Bronchial epithelial cell (primary cell): ENCODE measurements at places on chromosomes 7 and 10.

DNA sequence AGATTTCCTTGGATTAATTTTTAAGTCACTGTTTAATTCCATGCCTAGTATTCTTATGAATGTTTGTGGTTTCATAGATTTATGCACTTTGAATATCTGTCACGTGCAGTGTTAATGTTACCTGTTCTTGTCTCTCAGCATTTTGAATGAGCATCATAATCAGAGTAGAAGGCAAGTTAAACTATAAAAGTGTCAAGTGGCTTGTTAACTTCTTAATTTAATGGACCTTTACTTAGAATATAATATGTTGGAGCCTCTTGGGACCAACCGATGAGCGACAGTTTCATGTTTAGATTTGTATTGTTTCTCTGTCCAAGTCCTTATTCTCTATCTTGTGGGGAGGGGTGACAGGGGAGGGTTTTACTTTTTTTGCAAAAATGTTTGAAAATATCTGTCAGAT, 50.6 kb upstream of the MTURN start:
- no peak for DNase-seq

- DNase-seq, result no peak
Measured at GRCh38 chr7:22958742-22959141, 55.2 kb downstream of the HYCC1 start.

DNA sequence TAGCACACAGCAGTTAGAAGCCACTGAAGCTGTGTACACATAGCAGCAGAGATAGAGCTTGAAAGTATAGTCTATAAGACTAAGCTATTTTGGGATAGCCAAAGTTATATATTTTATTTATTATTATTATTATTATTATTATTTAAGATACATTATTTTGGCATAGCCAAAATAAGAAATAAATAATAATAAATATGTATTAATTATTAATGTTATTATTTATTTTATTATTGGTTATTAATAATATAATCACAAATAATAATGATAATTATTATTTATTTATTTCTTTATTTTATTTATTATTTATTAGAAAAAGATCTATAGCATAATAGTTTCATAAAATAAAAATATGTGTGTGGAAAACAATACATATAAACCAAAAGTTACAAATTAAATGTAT, 107.2 kb upstream of the FOXK1 start:
- no peak for DNase-seq

DNA sequence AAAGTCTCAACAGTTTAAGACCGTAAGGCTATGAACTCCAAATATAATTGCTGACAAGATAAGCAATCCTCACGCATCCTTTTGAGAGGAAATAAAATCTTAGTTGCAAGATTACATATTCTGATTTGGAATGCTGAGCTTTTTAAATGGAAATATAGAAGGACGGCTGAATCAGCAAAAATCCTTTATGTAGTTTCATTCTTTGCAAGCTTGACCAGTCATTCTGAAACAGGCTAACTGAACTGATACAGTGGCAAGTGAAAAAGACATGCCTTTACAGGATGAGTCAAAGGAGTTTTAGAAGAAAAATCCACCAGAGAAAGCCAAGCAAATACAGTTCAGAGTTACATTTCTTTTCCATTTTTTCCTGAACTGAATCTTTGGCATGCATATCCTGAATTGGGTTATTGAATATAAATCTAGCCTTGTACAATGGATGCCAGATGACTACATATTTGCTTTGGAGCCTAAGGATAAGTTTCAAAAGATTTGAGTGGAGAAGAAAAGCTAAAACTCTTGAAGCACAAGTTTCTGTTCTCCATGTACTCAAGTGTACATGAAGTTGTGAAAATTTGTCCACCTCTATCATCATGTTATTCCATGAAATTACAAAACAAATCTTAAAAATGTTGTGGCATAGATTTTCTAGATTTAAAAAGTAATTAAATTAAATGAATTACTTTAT, 4.4 kb downstream of the VIM start:
- DNase-seq, result no peak

DNA sequence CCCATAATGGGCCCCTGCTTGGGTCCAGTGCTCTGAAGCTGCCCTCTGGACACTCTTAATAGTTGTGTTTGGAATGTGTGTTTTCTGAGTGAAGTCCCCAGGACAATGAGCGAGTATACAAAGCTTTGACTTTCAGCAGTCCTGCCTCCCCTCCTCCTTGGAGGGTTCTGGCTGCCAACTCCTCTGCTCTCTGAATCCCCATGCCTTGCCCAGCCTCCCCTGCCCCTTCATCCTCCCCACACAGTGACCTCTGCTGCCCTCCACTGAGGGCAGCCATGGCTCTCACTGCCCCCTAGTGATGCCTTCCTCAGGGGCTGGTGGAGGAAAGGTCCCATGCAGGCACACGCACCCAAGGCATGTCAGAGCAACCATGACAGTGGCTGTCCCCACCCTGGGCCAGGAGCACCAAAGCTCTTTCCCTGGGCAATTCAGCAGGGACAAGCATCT, 40.9 kb downstream of the FRMPD2 start:
- DNase-seq, result no peak

DNA sequence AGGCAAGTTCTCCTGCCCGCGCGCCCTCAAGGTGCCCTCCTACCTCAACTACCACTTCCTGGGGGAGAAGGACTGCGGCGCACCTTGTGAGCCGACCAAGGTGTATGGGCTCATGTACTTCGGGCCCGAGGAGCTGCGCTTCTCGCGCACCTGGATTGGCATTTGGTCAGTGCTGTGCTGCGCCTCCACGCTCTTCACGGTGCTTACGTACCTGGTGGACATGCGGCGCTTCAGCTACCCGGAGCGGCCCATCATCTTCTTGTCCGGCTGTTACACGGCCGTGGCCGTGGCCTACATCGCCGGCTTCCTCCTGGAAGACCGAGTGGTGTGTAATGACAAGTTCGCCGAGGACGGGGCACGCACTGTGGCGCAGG, 1.4 kb downstream of the FZD1 start:
- no peak for DNase-seq

- DNase-seq, result no peak
Measured at GRCh38 chr7:159035571-159036073, 109.0 kb downstream of the VIPR2 start.

GRCh38 chr10:44396671-44397191, 11.8 kb upstream of the CXCL12 start:
- no peak for DNase-seq

GRCh38 chr10:44571701-44572100, 186.8 kb upstream of the CXCL12 start:
- DNase-seq, result no peak

GRCh38 chr10:24901686-24902399, 50.6 kb downstream of the PRTFDC1 start:
- peak; percentile 97 for DNase-seq

- no peak for DNase-seq
Measured at GRCh38 chr7:153151766-153152165, 392.2 kb downstream of the ACTR3B start.

GRCh38 chr10:112471878-112472487, 25.0 kb downstream of the VTI1A start:
- DNase-seq, result peak; percentile 67

GRCh38 chr7:2052657-2053048, 180.1 kb downstream of the MAD1L1 start:
- DNase-seq, result no peak

DNA sequence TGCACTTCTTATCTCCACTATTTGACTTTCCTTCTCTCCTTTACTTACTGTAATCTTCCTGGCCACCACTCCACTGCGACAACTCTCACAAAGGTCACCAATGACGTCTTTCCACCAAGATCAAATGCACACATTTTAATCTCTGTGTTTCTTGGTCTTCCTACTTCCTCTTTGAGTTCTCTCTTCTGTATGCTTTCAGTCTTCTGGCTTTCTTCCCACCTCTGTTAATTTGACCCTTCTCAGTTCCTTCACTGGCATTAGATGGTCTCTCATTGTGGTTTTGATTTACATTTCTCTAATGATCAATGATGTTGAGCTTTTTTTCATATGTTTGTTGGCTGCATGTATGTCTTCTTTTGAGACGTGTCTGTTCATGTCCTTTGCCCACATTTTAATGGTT, 31.9 kb downstream of the FAM107B start:
- DNase-seq, result no peak

DNA sequence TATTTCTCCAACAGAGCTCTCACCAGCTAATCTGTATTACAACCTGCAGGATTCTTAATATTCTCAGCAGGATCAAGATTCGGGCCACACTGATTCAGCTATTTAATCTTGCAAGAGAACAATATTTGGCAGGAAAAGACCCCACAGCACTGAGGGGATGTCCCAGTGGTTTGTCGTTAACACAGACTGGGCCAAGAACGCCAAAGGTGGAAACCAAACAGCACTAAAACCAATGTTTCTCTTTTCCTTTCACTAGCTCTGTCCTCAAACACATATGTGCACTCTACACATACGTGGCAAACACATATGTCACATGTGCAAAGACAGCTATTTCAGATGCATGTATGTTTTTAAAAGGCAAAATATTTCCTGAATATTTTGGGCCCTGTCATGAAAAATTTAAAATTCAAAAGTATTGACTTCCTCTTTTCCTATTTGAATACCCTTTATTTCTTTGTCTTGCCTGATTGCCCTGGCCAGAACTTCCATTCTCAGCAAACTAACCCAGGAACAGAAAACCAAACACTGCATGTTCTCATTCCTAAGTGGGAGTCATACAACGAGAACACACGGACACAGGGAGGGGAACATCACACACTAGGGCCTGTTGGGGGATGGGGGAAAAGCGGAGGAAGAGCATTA, 51.7 kb upstream of the NEBL start:
- DNase-seq, result no peak

DNA sequence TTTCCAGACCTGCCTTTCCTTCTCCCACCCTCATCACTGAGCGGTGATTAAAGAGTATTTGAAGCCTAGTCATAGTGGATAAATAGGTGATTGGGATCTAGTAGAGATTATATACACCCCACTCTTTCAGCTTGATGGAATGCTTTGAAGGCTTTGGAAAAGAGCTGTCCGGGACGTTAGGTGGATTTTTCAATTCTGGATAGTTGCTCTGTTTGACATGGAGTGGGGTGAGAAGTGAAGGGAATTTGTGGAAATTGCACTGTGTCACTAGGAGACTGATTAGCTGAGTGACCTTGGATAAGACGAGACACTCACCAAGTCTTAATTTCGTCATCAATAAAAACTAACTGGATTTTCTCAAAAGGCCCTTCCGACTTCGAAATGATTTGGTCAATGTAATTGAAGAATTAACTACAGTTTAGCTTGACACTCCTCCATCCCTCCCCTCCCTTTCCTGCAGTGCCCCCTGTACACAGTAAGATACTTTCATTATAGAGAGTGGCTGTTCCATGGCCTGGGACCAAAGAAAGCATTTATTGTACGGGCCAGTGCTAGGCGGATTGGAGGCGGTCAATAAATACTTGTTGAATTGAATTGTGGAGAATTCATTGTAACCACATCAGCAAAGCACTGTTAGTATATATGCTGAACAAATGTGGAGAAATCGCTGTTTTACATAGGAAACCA, 962 bp downstream of the ZKSCAN1 start:
- DNase-seq, result peak; percentile 13

GRCh38 chr7:43905956-43906330, 453 bp downstream of the URGCP start:
- peak; percentile 10 for DNase-seq

DNA sequence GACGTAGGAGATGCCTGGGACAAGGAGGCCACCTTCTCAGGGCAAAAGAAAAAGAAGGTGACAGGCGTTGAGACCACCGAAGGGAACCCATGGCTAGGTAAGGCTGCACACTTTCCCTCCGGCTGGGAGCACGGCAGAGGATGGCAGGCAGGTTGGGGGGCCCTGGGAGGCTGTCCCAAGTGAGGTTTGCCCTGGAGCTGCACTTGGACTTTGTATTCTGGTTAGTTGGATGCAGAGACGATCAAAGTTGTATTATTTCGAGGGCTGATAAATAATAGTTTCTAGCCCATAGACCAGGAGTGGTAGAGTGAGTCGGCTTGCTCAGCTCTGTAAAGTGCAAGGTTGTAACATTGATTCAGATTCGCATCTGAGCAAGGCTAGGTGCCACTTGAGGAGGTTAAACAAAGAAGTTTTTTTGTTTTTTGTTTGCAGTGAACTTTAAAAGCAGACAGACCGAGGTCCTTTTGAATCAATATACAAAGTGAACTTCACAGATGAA, 608 bp downstream of the ENTPD7 start:
- DNase-seq, result no peak

DNA sequence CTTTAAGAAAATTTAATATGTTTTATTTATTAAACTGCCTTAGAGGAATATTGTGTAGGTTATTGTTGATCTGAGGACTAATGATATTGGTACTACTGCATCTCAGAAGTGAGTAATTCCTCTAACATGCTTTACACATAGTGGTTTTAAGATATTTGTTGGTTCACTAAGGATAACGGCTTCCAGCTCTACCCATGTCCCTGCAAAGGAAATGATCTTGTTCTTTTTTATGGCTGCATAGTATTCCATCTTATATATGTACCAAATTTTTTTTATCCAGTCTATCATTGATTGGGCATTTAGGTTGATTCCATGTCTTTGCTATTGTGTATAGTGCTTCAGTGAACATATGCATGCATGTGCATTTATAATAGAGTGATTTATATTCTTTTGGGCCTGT, 20.1 kb downstream of the NXPH1 start:
- no peak for DNase-seq

- no peak for DNase-seq
Measured at GRCh38 chr7:14685167-14685566, 217.4 kb downstream of the DGKB start.

DNA sequence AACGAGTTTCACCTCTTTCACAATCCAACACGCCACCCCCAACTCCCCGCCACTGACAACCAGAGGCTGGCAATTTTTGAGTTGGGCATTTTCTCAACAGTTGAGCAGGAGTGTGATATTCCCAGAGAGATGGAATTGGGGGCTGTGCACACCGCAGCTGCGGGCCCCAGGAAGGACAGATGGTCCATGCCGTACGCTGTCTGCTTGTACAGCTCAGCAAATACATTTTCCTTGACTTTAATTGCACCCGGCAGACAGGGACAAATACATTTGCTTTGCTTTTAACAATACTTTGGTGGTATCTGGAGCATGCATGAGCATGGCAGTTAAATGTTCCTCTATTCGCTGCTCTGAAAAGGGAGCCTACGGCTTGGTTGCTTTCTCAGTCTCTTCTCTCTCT, 354.2 kb upstream of the DPP6 start:
- DNase-seq, result no peak

DNA sequence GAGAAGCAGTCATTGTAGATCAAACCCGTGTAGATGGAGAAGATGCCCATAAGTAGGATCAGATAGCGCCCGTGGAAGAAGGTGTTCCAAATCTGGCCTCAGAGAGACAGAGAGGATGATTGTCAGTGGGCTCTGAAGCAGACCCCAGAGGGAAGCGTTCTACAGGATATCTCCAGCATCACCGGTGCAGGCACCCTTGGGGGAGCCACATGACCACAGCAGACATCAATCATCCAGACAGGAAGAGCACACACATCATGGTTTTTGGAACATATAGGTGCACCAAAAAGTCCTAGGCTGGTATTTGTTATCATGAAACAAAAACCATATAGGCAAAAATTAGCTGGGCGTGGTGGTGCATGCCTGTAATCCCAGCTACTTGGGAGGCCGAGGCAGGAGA, 44.0 kb upstream of the SVOPL start:
- no peak for DNase-seq
